ENCODE measurements at places on chromosomes 11 and 22.

- DNase-seq = no peak
These were observed 67.5 kb downstream of the ARFGAP2 start for GRCh38 chr11:47109051-47109726.

DNA sequence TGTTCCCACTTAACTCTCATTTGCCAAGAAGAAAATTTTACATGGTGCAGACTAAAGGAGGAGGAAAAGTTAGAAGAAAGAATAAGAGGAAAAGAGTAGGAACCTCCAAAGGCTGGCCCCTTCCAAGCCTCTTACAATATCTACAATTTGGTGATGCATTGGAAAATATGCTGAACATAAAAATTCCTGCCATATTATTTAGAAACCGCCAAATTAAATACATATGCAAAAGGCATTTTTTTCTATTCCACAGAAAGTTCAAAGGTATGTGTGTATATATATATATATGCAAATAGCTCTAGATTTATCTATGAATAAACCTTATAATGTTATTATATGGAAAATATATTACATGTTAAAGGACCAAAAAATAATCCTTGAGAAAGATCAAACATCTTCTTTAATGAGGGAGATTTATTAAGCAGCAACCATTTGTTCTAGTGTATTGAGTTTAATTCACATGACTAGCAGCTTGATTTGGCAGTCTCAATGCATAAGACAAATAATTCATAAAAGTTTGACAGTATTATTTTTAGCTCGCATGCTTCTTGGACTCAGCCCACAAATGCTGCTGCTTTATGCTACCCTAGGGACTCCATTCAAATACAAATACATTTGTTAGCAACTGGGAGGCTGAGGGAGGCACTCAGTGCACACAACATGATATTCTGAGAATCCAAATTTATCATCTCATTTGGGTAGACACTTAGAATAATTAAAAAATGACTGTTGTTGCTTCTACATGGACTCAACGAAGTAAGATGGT is 184.9 kb downstream of the SBF2 start:
- DNase-seq = no peak

- DNase-seq = no peak
These were observed 70.3 kb upstream of the WNT7B start for GRCh38 chr22:46047226-46047625.

DNA sequence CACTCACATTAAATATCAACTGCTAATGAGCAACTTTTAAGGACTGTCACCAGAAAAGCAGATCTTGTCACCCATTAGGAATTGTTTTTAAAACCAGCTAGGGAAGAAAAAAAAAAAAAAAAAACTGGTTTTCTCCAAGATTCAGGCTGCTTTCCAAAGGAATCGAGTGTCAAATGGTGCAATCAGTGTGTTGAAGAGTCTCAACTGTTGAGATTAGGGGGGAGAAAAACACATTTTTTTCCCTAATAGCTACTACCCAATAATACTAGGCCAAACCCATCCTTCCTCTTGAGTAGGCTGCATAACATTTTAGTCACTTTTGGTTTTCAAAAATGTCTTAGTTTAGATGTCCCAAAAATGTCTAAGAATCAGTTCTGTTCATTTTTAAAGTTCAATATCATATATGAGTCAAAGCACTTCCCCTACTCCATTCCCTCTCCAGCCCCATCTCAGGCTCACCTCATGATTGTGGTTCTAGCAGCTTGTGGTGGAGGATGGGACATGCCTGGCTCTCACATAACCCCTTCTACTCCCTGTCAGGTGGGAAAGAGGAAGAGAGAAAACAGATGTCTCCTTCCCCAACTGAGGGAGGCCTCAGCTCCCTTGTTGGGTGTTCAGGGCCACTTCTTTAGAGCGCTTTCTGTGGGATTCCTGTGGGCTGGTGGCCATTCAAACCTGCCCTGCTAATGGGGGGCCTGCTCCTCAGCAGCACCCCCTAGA is 193.6 kb downstream of the CWF19L2 start:
- no peak for DNase-seq

- no peak for DNase-seq
These were observed 13.2 kb upstream of the TMPRSS6 start for GRCh38 chr22:37122598-37123180.

DNA sequence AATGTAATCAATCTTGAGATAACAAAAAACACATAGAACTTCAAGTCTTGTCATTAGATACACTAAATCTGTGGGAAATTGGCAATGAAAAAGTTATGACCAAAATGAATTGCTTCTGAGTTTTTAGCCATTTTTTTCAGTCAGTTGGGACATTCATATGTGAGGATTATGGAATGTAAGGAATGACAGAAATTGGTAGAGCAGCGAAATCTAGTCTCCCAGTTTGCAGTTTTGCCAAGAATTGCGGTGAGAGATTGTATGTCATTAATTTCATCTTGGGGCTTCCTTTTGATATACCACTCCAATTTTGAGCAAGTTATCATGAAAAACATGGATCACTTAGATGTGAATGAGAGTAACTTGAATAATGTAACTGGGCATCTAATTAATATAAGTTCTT is 49.9 kb downstream of the SIK2 start:
- no peak for DNase-seq

DNA sequence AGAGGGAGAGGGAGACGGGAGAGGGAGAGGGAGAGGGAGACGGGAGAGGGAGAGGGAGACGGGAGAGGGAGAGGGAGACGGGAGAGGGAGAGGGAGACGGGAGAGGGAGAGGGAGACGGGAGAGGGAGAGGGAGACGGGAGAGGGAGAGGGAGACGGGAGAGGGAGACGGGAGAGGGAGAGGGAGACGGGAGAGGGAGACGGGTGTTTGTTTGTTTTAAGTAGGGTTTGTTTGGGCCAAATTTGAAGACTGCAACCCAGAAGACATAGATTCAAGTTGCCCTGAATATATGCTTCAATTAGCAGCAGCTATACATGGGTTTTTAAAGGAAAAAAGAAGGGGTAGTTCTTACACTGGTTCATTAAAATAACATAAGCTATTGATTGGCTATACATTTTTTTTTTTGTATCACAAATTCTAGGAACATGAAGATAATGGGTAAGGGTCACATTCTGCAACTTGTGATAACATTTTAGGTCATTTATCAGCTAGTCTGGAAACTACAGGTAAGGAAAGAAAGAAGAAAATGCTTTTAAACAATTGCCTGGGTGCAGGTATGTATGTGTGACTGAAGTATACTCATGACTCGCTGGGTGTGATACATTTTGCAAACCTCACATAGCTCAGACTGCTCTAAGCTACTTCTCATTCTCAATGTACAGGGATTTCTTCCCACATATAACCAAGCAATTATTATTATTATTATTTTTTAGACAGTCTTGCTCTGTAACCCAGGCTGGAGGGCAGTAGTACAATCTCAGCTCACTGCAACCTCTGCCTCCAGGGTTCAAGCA is 67.3 kb downstream of the MCHR1 start:
- no peak for DNase-seq

DNA sequence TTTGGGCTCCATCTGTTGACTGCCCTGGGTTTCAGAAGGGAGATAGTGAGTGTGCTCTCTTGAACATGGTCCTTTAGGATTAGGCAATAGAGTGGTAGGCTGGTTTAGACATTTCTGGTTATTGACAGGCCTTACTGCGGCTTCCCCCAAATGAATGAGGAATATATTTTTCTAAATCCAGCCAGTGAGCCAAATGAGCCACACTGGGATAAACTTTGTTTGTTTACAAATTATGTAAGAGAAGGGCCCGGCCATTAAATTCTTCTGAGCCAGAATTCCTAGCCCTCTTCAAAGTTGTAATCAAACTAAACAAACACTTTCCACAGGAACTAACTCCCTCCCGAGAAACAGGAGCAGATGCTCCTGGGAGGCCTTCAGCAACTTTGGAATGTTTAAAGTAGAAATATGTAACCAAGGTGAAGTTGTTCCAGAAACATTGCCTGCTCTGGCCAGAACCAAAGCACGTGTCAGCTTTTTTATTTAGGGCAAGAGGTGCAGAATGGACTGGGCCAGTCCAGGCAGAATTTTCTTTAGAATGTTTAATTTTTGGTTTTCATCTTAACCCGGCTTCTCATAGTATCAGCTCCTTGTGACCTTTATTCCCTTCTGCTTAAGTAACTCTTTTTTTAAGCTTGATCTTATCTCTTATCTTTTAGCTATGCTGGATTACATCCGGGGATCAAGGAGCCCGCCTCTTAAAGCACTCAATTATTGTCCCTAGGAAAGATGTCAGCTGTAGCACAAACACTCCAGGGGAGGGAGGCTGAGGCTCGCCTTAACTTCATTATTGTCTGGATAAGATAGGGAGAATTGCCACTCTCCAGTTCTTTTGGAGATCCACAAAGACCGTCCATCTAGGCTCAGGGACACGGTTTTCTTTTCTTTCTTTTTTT is 28.7 kb downstream of the ZNRF3 start:
- no peak for DNase-seq

- no peak for DNase-seq
These were observed 68.4 kb downstream of the ZNF280B start for GRCh38 chr22:22440188-22440587.

- DNase-seq = no peak
These were observed 12.0 kb downstream of the P2RY6 start for GRCh38 chr11:73284106-73284505.

DNA sequence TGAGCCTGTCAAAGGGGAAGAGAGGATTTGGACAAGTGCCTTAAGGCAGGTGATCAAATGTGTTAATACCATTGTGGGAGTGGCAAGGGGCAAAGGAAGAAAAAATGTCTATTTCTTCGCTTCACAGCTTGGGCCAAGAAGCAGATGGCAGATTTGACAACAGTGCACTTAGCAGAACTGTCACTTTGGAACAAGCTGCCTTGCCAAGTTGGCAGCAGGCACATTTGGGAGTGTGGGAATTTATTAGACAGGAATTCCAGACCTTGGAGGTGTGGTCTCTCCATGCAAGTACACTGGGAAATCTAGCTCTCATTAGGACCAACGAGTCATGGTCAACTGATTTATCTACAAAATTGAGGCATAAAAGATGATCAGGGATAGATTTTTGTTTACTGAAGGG is 265.1 kb downstream of the NELL1 start:
- DNase-seq = no peak

DNA sequence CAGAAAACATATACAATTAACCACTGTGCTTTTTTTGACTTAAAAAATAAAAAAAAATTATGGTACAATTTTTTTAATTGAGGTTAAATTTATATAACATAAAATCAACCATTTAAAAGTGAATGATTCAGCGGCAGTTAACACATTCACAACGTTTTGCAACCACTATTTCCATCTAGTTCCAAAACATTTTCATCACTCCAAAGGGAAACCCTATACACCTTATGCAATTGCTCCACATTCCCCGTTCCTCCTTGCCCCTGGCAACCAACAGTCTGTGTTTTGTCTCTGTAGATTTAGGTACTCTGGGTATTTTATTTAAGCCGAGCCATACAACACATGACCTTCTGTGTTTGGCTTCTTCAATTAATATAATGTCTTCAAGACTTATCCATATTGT is 15.3 kb downstream of the DDI1 start:
- DNase-seq = no peak

- DNase-seq = no peak
These were observed 455.9 kb downstream of the MN1 start for GRCh38 chr22:27345691-27346090.

DNA sequence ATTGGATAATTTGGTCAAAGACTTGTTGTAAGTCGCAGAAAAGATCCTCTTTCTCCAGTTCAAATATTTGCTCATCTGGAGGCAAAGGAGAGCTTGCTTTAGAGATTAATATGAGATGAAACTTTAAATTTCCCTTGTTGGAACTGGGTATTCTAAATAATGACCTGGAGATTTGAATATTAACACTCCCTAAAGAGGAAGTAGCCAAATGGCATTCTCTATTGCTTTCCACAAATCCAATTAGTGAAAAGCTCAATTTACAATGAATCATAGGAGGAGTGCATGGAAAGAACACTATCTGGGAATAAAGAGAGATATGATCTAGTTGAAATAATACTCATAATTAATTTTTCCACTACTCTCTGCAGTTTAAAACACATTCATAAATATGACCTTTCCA is 641.6 kb upstream of the TENM4 start:
- DNase-seq = no peak

DNA sequence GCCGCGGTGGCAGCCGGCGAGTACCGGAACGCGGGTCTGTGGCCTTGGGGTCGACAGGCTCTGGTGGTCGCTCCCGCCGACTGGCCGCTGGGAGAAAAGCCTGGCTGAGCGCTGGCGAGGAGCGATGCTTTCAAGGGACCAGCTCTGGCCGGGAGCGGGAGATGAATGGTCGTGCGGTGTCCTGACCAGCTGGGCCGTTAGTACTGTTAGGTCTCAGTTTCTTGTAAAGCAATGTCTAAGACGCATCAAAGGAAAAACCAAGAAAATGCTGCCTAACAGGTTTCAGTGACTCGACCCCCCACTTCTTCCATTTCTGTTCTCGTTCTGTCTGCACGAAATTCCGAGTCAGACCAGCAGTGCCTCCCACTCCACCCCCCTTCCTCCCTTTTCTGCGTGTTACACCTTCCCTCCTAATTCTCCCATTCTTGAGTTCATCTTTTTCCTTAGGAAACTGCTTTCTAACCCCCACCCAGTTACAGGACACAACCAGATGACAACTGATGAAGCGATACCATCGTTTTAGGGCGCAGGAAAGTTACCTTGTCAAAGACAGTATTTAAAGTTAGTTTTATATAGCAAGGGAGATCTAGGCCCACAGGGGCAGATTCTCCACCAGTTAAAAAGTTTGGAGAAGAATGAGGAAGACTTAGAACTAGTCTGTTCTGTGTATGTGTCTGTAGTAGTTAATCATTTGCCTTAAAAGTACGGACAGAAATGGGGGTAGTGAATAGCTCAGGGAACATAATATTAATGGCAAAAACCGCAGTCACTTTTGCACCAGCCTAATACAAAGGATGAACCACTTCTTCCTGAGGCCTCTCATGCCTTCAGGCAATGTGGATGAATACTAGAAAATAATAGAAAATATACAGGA is 1.0 kb downstream of the CUL5 start:
- DNase-seq = no peak

DNA sequence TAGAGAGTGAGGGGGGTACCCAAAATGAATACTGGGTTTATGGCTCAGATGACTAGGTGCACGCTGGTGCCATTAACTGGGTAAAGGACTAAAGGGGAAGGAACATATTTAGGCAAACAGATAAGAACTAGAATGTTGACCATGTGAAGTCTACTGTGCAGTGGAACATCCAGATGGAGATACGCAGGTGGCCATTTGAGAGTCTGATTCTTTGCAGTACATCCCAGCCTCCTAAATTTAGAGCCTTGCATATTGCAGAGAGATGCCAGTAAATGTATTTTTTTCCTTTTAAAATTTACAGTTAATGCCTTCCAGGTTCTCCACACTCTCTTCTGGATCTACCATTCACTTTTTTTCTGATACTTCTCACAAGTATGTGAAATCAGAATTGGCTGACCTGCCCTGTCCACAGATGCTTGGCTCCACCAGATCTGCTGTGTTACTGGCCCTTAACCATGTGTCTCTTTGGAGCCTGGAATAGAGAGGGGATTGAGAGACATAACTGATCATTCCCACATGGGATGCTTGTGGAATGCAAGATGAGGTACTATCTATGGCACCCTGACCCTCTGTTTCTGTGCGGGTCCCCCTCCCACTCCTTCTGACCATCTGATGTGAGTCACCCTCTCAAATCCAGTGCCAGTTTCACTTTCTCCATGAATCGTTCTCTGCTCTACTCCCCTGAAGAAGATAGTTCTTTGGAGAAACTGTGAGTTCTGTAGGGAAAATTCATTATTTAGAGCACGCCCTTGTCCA is 77.0 kb upstream of the NCAM1 start:
- no peak for DNase-seq

Data from CD4-positive, alpha-beta T cell treated with Interleukin-15 for 4 hours (primary cell).